ENCODE measurements at places on chromosomes 13 and 19.

- no peak for DNase-seq
These were observed 590.0 kb downstream of the DCT start for GRCh38 chr13:93889430-93889951.

GRCh38 chr19:2680808-2681207, 21.7 kb downstream of the GNG7 start:
- no peak for DNase-seq

DNA sequence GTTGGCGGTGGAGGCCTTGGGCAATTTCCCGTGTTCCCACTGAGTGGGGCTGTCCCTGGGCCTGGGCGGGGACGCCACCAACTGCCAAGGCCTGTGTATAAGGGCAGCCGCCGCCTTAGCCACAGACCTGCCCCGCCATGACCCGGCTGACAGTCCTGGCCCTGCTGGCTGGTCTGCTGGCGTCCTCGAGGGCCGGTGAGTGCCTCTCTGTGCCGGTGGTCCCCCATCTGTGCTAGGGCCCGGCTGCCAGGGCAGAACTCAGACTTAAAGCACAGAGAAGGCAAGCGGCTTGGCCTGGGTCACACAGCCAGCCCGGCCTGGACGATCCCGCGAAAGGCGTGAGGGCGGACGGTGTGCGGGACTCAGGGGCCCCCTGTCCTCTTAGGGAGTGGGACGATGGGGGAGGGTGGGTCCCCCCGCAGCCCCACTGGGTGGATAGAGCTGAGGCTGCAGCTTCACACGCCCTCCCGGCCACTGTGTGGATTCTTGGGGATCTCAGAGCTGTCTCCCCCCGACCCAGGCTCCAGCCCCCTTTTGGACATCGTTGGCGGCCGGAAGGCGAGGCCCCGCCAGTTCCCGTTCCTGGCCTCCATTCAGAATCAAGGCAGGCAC, at the start of gene AZU1:
Gene AZU1 (plus strand): TSS at position 128 of the 612 bp plus-strand sequence. CDS start 10 bp downstream, at position 138.
- DNase-seq, result no peak

GRCh38 chr19:30374539-30374864, 2.3 kb downstream of the ZNF536 start:
- DNase-seq, result no peak

- DNase-seq, result no peak
These were observed 1108.8 kb upstream of the PCDH20 start for GRCh38 chr13:62524498-62524897.

- no peak for DNase-seq
These were observed 1.4 kb upstream of the HSD17B14 start for GRCh38 chr19:48837687-48838086.

GRCh38 chr13:79749984-79750551, 269.1 kb downstream of the NDFIP2 start:
- no peak for DNase-seq

- DNase-seq, result peak; percentile 97
These were observed 4.1 kb downstream of the DAZAP1 start for GRCh38 chr19:1411255-1412191.

- DNase-seq, result no peak
These were observed 10.7 kb downstream of the ABHD8 start for GRCh38 chr19:17292301-17293074.

DNA sequence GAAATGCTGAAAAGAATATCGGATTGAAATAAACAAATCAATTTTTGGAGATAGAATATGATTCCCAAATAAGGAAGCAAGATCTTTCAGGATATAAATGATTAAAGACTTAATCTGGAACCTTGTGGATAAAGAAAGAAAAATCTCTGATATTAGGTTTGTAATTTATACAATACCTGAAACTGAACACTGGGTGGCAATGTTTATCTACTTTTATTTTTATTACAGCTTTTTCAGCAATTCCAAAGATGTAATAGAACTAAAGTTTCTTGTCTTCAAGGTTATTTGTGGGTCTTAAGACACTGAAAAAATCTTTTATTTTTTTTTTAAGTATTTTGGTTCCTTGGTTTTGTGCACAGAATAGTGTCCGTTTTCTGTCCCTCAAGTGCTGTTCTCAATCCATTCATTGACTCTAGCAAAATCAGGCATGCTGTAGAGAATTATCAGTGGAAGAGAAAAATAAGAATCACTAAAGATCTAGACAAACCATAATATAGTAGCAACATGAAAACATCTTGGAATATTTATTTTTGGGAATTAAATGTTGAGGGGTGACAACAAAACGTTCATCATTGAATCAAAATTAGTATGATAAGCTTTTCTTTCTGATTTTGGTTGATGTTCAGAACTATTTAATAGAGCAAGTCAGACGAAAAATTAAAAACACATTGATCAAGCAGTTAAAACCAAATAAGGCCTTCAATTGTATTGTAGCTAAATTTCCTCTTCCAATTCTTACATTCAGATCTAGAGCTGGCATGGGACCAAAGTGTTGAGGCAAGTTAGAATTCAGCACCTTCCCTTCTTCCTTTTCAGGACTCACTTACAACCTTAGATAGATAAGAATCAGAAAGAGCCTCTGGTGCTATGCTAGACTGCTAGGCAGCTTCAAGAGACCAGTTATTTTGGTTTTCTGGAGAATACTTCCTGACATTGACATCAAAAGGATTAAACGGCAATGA, 704.4 kb upstream of the PCDH20 start:
- no peak for DNase-seq

- DNase-seq, result no peak
These were observed 804.7 kb upstream of the SLITRK1 start for GRCh38 chr13:84686973-84687372.

DNA sequence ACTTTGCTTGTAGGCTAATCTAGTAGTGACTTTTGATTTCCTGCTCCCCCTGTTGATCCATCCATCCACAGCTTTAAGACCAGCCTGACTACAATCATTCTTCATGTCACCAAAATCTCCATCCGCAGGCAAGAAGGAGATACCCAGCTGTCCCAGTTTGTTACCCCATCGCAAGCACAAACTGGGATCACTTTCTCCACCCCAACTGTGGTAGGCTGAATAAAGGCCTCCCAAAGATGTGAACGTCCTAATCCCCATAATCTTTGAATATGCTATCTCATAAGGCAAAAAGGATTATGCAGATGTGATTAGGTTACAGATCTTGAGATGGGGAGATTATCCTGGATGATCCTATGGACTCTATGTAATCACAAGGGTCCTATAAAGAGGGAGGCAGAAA, 202.0 kb downstream of the ENOX1 start:
- DNase-seq, result no peak

GRCh38 chr13:50144246-50145160, 129.3 kb downstream of the KCNRG start:
- DNase-seq, result no peak

All from putamen (tissue), 1 donor.